Left renal pelvis (tissue), 4 donors: ENCODE measurements at places on chromosomes 11 and 22.

DNA sequence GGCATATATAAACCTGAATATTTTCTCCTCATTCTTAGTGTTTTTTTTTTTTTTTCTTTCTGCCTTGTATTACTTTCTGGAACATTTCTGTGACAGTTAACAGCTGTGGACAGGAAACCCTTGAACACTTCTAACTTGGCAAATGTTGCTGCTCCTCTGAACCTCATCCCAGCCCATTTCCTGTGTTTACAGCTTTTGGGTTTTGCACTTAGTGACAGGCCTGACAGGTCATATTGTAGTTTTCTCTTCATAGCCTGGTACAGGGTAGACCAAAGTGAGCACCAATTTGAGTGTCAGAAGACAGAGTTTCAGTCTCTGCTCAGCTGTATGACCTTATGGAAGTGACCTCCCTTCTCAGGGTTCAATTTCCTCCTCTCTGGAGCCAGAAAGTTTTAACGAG lies 91.6 kb downstream of the STIM1 start:
- peak; percentile 50 for DNase-seq

- DNase-seq = no peak
Measured at GRCh38 chr11:47915374-47915773, 65.0 kb upstream of the PTPRJ start.

- no peak for DNase-seq
Measured at GRCh38 chr11:120132645-120133185, 5.2 kb downstream of the TRIM29 start.

GRCh38 chr11:105492010-105492409 lies 117.9 kb upstream of the GRIA4 start:
- DNase-seq = no peak

DNA sequence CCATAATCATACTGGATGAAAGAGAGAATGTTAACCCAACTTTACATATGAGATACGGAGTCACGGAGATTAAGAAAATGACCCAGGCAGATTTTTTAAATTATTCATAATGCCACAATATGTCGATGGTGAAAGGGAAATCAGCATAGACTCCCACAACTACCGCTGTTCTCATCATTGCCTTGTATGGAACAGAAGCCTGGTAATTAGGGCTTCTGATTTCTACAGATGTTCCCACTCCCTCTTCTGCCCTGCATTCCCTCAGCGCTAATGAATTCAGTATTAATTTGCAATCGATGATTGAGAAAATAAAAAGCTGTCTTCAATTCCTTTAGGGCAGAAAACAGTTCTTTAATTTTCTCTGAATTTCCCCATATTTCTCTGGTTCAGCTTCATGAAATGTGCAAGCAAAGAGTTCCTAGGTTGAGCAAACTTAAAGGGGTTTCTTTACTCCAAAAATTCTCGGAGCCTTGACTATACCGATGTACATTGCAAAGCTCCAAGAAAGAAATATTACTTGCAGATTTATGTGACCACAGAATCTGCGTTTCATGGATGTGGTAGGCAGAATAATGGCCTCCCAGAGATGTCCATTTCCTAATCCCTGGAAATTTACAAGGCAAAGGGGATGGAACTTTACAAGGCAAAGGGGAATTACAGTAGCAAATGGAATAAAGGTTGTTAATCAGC lies 134.9 kb upstream of the ZC3H12C start:
- DNase-seq = no peak

DNA sequence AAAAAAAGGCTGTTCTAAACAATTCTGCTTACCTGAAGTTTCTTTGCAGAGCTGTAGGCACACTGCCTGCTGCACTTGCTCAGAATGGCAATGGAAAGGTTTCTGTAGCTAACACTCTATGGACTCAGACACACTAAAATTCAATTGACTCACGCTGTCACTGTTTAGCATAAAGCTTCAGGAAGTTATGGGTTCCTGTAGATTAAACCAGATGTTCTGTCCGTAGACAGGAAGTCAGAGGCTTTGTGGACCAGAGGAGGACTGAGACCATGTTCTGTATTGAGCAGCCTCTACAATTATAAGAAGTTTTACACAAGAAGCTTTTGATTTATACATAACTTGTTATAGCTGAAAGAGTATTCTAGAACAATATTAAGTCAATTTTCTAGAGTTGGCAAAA lies 70.4 kb downstream of the GLYATL1 start:
- DNase-seq = no peak

DNA sequence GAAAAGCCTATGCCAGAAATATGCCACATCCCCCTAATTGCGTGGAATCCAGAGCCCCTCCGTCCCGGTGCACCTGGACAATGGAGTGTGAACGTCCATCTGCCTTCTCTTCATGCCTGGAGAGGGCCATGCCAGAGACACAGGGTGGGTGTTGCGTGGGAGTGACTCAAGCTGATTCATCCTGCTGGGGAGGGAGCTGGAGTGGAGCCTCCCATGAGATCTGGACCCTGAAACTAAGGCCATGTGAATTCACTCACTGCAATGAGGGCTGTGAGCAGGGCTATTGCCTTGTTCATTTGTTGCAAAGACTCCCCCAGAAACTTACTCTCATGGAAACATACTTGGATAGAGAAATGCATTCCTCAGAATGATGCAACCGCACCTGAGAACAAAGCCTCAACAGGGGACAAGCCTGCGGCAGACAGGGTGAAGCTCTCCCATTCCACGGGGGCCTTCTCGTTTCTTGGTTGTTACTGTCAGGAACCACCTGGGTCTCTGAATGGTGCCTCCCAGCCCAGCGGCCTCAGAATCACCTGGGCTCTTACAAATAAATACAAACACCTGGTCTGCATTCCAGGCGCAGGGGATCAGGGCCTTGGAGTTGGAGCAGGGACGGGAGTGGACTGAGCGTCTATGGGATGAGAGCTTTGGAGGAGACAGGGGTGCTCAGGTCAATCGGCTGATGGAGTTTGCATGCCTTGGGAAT lies 1031.2 kb downstream of the BRD1 start:
- no peak for DNase-seq

DNA sequence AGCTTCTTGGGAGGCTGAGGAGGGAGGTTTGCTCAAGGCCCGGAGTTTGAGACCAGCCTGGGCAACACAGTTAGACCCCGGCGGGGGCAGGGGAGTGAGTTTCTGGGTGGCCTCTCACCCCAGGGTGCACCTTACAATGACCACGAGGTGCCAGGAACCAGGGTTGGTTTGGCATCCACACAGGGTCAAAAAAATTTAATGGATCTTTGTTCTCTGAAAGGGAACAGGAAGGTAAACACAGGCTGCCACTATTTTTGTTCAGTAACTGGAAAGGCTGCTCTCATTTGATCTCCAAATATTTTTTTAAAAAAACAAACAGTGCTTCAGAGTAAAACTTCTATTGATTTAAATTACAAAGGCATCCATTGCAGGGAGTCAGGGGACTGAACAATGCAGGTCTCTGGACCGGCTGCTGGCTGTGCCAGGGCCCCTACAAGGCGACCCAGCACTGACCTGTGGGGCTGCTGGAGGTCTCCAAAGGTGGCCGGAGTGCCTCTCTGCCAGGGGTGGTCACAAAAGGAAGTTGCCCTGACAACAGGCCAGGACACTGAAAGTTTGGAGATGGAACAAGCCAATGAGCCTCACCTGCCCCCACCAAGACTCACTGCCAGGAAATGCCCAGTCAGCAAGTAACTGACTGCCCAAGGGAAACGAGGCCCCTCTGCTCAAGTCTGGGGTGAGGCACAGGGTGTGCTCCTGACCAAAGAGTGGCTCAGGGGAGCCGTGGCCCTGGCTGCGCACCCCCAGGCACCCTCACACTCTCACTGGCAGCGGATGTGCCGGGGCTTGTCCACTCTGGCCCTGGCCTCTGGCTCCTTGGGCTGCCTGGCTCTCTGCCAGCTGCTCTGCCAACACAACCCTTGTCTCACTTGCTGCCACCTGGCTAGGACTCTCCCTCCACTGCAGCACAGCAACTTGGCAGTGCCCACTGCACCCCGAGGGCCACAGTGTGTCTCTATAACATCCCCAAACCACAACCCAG lies 51.8 kb downstream of the ARFGAP3 start:
- no peak for DNase-seq
